Stimulated activated CD4-positive, alpha-beta T cell treated with anti-CD3 and anti-CD28 coated beads, Interleukin-15, amount 100 ng/mL, for 48 hours (primary cell): ENCODE measurements at places on chromosomes 11 and 22.

- no peak for DNase-seq
Measured at GRCh38 chr11:47593934-47594855, at the start of gene C1QTNF4. TSS of gene C1QTNF4 (minus strand) at chr11:47594411. CDS start at chr11:47590810, 3,601 bp downstream.

GRCh38 chr11:69186316-69187260 lies 30.9 kb downstream of the SMIM38 start:
- DNase-seq = no peak

- no peak for DNase-seq
Measured at GRCh38 chr22:44632541-44633396, 69.2 kb upstream of the PRR5 start.

DNA sequence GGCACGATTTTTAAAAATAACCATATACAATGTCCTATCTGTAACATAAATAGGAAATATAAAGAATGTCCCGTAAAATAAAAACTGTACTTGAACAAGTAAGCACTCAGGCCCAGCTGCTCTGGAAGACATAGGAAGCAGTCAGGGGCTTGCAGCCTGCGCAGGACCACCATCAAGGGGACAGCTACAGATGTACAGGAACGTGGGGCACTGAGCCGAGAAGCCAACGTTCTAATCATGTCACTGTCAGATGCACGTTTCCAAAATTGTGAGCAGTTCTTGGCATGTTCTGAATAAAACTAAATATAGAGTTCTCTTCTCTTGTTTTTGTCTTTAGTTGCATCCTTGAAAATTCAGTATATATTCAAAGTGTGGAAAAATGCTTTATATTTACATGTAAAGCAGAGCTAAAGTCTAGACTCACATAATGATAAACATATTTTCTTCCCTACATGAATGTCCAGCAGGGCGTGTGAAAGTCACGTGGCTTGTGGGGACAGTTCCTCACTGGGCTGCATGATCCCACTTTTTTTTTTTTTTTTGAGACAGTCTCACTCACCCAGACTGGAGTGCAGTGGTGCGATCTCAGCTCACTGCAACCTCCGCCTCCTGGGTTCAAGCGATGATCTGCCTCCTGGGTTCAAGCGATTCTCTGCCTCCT lies 28.4 kb upstream of the TSPAN18 start:
- no peak for DNase-seq

- DNase-seq = no peak
Measured at GRCh38 chr11:86941077-86941870, 13.9 kb downstream of the FZD4 start.

GRCh38 chr11:420054-420910 lies 5.5 kb upstream of the SIGIRR start:
- DNase-seq = no peak

DNA sequence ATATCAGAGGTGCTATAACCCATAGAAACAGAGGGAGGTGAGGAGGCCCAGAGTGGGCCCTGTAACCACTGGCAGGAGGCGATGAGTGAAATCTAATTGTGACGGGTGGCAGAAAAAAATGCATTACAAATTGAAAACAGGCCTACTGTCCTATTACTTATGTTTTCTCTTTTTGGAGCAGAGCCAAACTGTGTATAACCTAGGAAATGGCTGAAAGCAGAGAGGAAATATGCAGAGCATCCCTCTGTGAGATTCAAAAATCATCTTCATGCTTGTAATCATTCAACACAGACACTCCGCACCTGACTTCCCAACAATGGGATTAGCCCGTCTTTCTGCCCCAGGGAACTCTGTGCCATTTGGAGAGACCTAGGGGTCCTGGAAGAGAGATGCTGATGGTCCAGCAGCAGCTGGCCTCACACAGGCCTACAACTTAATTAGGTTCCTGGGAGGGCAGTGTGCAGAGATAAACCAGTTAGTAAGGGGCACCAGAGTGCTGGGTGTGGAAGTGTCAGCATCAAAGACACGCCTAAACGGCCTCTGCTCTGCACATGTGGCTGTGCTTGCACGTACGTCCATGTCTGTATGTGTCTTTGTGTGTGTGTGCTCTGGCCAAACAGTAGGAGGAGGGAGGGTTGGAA lies 41.8 kb downstream of the MAP6 start:
- DNase-seq = no peak

- DNase-seq = no peak
Measured at GRCh38 chr11:58927393-58928106, 11.7 kb upstream of the GLYATL1 start.

DNA sequence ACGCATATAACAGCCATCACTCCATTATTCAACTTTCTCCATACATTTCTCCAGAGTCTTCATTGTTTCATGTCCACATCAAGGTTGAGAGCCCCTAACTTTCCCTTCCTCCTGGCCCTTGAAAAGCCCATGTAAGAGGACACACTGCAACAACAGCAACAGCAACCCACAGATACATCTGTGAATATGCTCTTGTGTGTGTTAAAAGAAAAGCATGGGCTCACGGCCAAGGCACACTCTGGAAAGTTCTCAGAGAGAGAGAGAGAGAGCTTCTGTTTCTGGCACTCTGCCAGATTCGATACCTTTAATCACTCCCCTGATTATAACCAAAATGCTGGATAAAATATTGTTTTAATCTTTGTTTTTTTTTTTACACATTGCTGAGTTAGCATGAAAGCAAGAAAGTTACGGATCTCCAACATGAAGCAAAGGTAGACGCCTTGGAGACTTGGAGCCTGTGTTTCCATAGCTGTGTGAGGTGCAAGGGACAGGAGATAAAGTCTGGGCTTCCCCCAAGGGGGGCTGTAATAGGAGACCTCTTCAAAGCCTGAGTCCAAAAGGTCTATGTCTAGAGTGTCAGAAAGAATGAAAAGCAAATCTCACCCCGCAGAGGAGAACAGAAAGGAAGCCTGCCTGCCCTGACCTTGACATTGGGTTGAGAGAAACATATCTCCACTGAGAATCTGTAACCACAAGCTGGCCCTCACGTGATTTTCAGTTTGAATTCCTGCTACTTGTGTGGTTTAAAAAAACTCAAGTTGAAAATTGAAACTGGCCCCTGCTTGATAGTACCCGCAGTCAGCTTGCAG lies 33.7 kb upstream of the MPPED1 start:
- DNase-seq = no peak

GRCh38 chr22:43530349-43531201 lies 118.8 kb downstream of the MPPED1 start:
- DNase-seq = no peak

GRCh38 chr22:38074181-38075104 lies 9.5 kb downstream of the SLC16A8 start:
- DNase-seq = no peak

- no peak for DNase-seq
Measured at GRCh38 chr11:95365348-95365747, 134.3 kb upstream of the SESN3 start.

- no peak for DNase-seq
Measured at GRCh38 chr11:128244871-128245270, 342.5 kb downstream of the ETS1 start.

DNA sequence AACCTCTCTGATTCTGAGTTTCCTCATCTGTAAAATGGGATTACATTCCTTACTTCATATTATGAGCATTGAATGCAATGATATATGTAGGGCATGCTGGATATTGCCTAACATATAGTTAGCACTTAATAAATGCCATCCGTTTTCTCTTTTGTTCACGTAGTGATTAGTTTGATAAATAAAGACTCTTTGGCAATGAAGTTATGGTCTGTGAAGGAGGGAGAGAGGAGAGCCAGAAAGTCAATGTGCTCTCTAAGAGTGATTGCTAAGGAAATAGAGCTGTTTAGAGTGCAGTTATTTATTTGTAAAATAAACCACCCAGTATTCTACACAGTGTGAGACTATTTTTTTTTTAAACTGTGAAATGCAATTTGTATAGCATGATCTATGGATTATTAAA lies 207.9 kb upstream of the E2F8 start:
- no peak for DNase-seq

DNA sequence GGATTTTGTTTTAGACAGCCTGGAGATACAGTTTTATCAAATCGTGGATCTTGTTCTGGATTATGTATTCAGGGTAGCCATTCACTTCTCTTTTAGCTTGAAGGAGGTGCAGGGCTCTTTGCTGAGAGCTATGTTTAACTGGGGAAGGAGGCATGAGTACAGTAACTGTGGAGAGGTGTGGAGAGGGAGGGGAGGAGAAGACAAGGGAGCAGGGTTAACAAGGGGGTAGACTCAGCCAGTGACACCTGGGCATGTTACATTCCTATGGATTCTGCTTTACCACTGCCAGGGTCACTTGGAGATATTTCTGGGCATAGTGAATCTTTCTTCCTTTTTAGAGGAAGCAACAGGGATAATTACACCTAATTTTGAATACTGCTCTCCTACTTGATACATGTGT lies 536.0 kb downstream of the TMEM135 start:
- no peak for DNase-seq

GRCh38 chr11:34029176-34029575 lies 22.4 kb upstream of the CAPRIN1 start:
- no peak for DNase-seq

DNA sequence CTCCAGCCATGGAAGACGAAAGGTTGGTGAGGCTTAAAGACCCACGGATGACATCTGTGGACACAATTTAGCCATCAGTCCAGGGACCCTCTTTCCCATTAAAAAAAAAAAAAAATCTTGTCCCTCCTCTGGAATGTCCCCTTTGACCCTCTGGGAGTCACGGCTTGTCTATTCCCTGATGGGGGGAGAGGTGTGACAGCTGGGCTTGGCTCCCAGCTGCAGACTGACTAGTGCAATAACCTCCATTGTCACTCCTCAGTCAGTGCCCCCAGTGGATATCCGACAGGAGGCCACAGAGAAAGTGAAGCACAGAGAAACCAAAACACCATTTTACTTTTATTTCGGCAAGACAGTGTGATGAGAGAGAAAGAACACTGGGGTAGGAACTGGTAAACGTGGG lies 2.7 kb upstream of the VSIG2 start:
- DNase-seq = no peak

DNA sequence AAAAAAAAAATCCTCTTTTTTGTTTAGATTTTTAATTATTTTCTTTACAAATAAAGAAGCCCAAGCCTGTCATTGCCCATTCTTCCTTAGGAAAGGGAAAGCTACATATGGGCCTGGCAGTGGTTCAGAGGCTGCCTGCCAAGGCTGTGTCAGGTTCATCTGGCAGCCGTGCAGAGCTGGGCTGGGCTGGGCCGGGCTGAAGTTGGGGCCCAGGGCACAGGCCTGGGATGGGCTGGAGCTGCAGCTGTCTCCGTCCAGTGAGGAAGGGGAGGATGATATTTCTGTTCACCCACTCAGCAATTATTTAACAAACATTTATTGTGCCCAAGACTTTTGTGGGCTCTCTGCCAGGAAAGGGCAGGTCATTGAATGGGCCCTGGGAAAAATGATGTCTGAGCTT lies 4.6 kb downstream of the PRR5L start:
- no peak for DNase-seq

GRCh38 chr22:27173530-27173929 lies 516.1 kb downstream of the MIAT start:
- no peak for DNase-seq

GRCh38 chr11:97309291-97309690 lies 919.5 kb downstream of the JRKL start:
- DNase-seq = no peak

GRCh38 chr11:102883141-102883540 lies 8.4 kb upstream of the MMP12 start:
- DNase-seq = no peak

DNA sequence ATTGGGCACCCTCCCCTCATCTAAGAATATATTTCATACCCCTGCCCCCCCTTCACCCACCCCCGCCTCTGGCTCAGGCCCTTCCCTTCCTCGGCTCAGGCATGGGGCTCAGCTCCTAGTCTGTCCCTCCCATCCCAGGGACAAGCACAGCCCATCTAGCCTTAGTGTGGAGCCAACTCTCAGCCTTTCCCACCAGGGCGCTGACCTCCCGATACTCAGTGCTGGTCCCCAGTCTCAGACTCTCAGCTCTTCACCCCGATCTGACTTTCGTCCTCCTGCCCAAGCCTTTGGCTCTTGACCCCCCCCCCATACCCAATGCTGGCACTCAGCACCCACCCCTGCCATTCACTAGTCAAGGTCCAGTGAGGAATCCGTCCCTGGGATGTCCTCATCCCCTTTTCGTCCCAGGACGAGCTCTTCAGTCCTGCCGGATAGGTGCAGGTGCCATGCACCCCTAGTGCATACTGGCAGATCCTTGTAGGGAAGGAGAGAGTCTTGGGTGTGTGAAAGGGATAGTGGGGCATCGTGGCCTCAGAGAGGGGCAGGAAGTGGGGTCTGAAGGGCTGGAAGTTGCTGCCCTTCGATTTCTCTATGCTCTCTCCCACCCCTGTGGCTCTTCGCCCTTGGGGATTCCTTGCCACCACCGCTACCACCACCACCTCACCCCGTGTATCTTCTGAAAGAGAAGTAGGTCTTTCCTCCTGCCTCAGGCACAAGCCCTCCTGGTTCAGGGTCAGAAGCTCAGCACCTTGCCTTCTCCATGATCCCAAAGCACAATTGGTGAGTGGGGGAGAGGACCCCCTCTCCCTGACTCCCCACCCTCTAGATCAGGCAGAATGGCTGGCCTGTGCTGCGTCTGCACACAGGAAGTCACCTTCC lies 2.4 kb downstream of the TPBGL start:
- DNase-seq = no peak

GRCh38 chr22:35231585-35232084 lies 25.7 kb upstream of the HMGXB4 start:
- peak; percentile 43 for DNase-seq

DNA sequence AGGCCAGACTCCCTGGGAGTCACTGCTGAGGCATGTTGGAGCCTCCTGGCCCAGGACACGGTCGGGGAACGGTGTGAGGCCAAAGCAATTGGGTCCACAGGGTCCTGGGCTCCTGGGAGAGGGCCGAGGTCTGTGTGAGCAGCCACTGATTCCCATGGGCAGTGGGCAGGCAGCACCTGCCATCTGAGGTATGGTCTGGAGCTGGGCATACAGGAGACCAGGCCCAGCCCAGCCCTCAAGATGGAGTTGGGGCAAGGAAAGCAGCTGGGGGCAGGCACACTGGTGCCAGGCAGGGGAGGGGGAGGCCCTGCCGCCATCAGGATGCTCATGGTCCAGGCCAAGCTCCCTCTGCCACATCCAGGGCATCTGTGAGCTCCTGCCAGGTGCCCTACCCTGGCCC lies 32.2 kb upstream of the HMOX1 start:
- no peak for DNase-seq

DNA sequence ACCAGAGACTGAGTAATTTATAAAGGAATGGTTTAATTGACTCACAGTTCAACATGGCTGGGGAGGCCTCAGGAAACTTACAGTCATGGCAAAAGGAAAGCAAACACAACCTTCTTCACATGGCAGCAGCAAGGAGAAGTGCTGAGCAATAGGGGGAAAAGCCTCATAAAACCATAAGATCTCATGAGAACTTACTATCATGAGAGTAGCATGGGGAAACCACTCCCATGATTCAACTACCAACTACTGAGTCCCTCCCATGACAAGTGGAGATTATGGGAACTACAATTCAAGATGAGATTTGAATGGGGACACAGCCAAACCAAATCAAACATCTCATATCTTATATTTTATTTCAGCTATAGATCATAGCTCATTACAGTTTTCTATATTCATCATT lies 33.0 kb downstream of the GRIA4 start:
- no peak for DNase-seq

GRCh38 chr11:76131671-76132631 lies 74.4 kb downstream of the WNT11 start:
- DNase-seq = no peak
